Stimulated activated naive CD8-positive, alpha-beta T cell treated with anti-CD3 and anti-CD28 coated beads, Interleukin-15, amount 100 ng/mL, for 72 hours (primary cell): ENCODE measurements at places on chromosomes 2 and 18.

DNA sequence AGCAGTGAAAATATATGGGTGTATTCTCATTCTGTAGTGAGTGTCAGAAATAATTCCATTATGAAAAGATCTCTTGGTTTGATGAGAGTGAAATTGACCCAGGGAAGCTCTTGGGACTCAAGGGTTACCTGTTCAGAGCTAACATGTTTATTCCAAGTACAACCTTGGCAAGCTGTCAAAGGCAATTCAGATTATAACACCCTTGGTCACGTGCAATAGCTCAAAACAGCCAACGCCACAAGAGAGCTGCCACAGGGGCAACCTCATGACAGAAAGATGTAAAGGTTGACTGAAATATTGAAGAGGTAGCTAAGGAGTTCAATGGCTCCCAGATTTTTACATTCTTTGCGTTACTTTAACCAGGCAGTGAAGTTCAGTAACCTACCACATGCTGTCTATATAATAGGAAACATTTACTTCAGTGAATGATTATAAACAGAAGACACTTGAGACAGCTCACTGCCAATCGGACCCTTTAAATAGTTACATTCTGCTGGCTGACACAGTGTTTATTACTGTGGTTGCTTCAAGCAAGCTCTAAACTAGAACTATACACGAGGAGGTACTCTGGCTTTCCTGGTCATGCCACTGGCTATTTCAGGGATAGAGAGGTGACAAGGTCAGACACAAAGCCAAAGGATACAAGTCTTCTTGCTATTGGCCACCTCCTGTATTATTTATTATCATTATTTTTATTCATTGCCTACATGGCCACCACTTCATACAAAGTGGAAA lies 187.3 kb downstream of the PID1 start:
- DNase-seq: no peak

DNA sequence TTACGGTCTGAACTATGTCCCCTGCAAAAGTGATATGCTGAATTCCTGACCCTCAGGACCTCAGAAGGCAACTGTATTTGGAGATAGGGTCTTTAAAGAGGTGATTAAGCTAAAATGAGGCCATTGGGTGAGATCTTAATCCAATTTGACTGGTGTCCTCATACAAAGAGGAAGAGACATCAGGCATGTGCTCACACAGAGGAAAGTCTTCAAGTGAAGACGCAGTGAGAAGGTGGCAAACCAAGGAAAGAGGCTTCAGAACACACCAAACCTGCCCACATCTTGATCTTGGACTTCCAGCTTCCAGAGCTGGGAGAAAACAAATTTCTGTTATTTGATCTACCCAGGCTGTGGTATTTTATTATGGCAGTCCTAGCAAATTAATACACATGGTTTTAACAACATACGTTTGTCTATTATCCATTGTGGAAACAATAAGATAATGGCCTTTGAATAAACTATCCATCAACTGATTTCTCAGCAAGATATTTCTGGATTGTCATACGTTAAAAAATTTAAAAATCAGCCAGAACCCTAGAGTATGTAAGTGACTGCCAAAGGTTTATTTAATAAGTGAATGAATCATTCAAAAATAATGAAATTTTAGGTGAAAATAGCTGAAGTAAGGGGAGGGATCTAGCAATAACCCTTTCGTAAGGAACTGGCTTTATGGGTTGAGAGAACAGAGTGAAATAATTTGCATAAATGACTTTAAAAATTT lies 6.5 kb downstream of the WIPF1 start:
- DNase-seq: no peak

GRCh38 chr2:85644909-85645308 lies 23.1 kb downstream of the SFTPB start:
- DNase-seq: no peak

DNA sequence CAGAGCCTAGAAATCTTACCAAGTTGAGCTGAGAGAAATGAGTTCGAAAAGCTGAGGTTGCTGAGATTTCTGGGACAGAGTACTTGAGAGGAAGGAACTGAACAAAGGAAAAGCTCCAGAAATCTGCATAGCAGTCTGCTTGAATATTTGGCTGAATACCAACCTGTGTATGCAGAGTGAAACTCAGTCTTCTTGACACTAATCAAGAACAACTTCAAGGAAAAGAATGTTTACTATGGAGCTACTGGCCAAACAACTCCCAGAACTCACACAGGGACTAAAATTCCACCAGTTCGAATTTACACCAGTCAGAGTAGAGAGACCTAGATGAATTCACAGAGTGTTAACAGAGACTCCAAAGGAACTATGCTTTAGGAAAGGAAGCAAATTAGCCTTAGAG lies 66.5 kb downstream of the USP37 start:
- DNase-seq: no peak

GRCh38 chr2:188596054-188596453 lies 304.4 kb downstream of the GULP1 start:
- no peak for DNase-seq

GRCh38 chr18:43389163-43389562 lies 111.9 kb upstream of the SYT4 start:
- DNase-seq: no peak

DNA sequence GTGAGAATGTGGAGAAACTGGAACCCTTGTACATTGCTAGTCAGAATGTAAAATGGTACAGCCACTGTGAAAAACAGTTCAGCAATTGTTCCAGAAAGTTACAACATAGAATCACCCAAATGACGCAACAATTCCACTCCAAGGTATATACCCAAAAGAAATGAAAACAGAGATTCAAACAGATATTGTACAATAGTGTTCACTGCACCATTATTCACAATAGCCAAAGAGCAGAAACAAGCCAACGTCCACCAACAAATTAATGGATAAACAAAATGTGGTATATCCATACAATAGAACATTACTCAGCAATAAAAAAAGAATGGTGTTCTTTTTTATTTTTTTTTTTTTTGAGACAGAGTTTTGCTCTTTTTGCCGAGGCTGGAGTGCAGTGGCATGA lies 10.9 kb downstream of the CLASP1 start:
- no peak for DNase-seq

GRCh38 chr2:96241900-96242611 lies 23.7 kb downstream of the TMEM127 start:
- peak; percentile 47 for DNase-seq

- DNase-seq: no peak
Measured at GRCh38 chr2:35978218-35978617, 377.4 kb upstream of the CRIM1 start.

GRCh38 chr18:58960508-58960907 lies 95.8 kb downstream of the ZNF532 start:
- no peak for DNase-seq

DNA sequence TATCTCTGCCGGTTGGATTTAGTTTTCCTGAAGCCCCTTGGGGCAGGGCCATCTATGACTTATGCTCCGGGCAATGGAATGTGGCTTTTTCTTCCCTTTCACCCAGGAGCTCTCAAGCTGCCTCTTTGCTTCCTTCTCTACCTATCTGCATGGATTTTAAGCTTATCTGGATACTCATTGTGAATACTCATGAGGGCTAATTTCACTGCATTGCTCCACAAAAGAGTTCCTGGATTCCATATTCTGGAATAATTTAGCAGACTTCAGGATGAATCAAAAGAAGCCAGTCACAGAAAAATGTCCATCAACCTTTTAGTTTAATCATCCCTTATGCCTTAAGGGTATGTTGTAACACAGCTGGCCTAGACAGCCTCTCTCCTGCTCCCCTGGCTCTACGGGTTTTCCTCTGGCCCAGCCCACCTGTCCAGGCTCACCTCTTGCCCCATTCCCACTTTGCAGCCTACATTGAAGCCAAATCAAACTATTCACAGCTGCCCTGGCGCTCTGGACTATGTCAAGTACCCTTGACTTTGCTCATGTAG lies 122.8 kb upstream of the RMDN2 start:
- DNase-seq: no peak

DNA sequence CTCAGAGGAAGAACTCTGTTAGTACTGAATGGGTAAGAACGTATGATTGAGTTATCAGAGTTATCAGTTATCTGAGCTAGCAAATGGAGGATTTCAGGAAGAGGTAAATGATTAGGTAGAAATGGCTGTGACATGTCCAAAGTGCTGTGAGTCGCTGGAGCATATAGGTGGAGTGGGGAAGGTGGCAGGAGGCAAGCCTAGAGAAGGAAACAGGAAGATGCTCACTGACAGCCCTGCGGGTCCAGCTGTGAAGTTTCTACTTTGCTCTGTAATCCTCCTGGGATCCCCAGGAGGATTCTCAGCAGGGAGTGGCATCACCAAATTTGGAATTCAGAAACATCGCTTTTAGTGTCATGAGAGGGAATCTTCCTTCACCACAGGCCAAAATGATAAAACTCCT lies 52.0 kb downstream of the GYPC start:
- DNase-seq: no peak

DNA sequence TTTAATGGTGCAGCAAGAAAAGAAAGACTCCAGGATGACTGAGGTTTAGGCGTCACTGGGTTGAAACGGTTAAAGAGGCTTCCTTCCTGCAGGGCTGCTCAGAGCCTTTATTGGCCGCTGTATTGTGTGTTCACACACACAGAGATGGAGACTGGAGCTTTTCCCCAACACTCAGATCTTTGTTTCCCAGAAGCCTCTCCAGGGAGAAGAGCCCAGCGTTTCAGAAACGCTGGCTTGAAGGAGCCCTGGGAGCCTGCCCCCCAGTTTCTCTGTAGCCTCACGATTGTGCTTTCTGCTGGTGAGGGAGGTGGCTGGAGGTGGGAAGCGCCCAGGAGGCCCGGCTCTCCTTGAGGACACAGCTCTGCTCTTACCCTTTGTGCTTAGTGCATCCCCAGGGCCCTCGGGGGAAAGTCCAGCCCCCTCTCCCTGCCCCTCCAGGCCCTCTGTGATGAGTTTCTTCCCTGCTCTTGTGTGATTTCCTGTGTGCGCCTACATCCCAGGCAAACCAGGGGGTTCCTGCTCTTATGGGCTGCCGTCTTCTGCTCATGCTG lies 37.1 kb downstream of the RRM2 start:
- DNase-seq: no peak
